Daoy (cell line): ENCODE measurements at places on chromosomes 1 and 21. TPM values are rescaled to one million over a fixed set of nuclear protein-coding genes. Genes with fewer than 3 reads are reported as not detected.

- no peak for DNase-seq
These were observed 94.0 kb upstream of the KIF26B start for GRCh38 chr1:245060684-245061374.

GRCh38 chr1:145846201-145846612 is 777 bp downstream of the NUDT17 start:
- peak; percentile 27 for DNase-seq

The CCDC28B gene
- total RNA-seq, result 11.2 and 15.7 TPM in 2 replicates

The C4BPA gene
- total RNA-seq, result not detected in 2 replicates

The HPCA gene
- total RNA-seq, result not detected in 2 replicates

The TINAGL1 gene
- 29.9 and 39.1 TPM in 2 replicates for total RNA-seq

DNA sequence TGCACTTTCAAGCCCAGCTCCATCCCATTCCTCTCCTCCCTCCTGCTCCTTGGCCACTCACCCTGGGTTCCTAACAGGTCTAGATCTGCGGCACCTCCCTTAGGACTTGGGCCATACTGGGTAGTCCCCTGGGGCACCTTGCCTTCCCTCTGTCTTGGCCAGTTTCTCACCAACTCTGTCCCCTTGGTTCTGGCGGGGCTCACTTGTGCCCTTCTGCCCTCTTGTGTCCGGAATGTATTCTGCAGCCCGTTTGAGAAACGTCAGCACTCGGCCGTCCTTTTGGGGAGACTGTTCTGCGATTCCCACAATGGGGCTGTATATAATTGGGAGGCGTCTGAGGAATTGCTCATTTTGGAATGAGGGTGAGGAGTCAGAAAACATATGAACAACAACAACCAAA is 162.4 kb downstream of the ZSCAN20 start:
- peak; percentile 47 for DNase-seq

- DNase-seq, result no peak
These were observed 4.8 kb upstream of the TDRD10 start for GRCh38 chr1:154497026-154497806.

GRCh38 chr1:104072915-104073371 is 323.2 kb downstream of the AMY1C start:
- DNase-seq, result peak; percentile 60

DNA sequence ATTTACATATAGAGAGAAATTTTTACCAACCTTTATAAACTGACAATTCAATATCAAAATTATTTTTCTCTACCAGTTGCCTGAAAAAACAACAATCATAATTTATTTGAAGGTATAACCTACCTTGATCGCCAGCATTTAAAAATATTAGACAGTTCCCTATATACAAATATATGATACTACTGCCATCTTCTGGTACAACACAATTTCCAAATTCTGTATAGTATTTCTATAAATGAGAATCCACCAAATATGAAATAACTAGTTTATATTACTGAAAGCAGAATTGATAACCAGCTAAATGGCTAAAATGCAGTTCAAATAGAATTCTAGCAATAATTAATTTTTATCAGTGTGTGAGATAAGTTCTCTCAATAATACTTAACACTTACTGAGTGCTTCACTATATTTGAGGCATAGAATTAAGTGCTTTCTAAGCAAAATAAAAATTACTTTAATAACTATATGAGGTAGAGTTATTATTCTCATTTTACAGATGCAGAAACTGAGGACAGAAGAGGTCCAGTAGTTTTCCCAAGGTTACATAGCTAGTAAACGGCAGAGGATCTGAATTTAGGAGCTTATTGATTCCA is 75.6 kb downstream of the PIGK start:
- no peak for DNase-seq

The NPHP4 gene
- 3.9 and 5.3 TPM in 2 replicates for total RNA-seq

The ATP1A4 gene
- total RNA-seq, result not detected in 2 replicates

DNA sequence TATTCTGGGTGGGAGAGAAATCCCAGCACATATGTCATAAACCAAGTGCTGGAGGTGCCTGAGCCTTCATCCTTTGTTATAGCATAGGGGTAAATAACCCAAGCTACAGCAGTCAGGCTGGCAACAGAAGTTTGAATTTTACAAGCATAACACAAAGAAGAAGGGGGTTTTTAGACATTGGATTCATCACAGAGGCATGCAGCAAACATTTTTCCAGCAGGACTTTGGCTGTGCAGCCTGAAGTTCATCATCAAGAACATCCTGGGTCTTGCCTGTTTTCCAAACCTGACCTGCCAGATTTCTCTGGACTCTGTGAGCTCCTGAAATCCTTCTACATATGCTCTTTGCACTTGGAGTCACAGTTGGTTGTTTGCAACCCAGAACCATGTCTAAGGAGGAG is 16.2 kb downstream of the PTGER3 start:
- no peak for DNase-seq

GRCh38 chr1:232382671-232383070 is 247.3 kb downstream of the SIPA1L2 start:
- peak; percentile 44 for DNase-seq

GRCh38 chr1:100989306-100990077 is 36.1 kb downstream of the DPH5 start:
- DNase-seq, result peak; percentile 45

GRCh38 chr1:168148916-168149315 is 12.2 kb upstream of the GPR161 start:
- no peak for DNase-seq

- peak; percentile 35 for DNase-seq
These were observed 11.5 kb downstream of the YBEY start for GRCh38 chr21:46297338-46298271.

GRCh38 chr1:186188004-186188539 is 187.0 kb downstream of the TPR start:
- DNase-seq, result peak; percentile 93

GRCh38 chr1:87392248-87393192 is 63.8 kb downstream of the LMO4 start:
- peak; percentile 75 for DNase-seq

GRCh38 chr1:153831026-153831425 is 55.8 kb downstream of the SLC27A3 start:
- DNase-seq, result no peak

- DNase-seq, result no peak
These were observed 17.4 kb upstream of the GPR153 start for GRCh38 chr1:6278263-6278662.

DNA sequence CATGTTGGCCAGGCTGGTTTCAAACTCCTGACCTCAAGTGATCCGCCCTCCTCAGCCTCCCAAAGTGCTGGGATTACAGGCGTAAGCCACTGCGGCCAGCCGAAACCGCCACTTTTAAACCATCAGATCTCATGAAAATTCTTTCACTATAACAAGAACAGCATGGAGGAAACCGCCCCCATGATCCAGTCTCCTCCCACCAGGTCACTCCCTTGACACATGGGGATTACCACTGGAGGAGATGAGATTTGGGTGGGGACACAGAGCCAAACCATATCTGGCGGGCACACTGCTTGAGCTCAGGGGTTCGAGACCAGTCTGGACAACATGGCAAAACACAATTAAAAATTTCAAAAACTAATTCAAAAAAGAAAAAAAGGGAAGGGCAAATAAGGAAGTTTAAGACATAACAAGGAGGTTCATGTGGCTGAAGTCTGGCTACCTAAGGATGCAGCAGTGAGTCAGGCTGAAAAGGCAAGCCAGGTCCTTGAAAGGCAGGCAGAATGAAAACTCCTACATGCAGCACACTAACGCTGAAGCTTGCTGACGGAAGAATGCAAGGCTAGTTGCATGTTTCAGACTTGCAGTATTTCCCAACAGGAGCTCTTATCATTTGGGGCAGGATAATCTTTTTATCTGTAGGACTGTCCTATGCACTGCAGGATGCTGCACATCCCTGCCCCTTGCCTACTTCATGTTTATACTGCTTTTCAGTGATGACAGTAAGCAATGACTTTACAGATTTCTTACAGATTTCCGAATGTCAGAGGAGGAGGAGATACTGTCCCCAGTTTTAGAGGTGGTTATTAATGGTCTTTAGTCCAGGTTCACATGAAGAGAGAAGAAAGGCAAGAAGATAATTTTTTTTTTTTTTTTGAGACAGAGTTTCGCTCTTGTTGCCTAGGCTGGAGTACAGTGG is 49.3 kb downstream of the FBXO42 start:
- no peak for DNase-seq

DNA sequence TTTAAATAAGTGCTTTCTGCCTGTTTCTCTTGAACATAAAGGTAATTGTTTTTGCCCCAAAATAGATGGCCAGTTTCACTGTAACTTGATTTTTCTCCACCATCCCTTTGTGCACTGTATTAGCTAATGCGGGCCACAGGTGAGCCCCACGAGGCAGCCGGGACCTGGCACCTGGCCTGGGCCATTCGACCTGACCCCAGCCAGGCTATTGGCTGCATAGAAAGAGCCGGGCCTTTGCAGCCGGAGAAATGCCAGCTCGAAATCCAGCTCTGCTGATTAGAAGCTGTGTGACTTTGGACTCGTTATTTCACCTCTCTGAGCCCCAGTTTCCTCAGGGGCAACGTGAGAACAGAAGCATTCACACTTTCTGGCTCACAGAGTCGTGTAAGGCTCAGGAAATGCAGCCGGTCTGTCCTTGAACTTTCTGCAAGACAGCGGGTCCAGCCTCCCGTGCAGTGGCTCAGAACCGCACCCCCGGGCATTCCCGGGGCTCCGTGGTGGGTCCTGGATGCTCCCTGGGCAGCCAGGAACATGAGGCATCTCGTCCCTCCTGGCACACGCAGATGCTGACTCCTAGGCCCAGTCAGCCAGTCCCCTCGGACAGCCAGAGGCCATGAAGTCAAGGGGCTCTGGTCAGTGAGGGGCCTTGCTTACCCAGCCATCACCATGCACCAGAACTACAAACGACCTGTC is 37.4 kb upstream of the ACTRT2 start:
- no peak for DNase-seq
